Amniotic stem cell (primary cell): ENCODE measurements at places on chromosomes 5 and 9.
A peak's percentile ranks its signal among the peaks of the same experiment; 100 is the strongest.

DNA sequence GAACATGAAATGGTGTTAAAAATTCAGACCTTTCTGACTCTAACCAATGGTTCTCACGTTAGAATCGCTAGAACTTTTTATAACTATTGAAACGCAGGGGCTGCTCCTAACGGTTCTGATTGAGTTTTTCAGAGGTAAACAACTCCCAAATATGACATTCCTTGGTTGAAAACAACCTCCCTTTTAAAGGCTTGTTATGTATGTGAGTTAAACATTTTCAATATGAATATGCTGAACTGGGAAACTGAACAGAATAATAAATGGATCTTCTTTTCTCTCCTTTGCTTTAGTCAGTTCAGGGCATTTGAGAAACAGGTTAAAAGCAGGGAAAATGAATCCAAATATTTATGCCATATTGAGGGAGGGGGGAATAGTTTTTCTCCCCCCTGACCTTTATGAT lies 13.2 kb upstream of the DPYSL3 start:
- DNase-seq = no peak

GRCh38 chr5:129858131-129858675 lies 46.1 kb upstream of the CHSY3 start:
- DNase-seq = no peak

DNA sequence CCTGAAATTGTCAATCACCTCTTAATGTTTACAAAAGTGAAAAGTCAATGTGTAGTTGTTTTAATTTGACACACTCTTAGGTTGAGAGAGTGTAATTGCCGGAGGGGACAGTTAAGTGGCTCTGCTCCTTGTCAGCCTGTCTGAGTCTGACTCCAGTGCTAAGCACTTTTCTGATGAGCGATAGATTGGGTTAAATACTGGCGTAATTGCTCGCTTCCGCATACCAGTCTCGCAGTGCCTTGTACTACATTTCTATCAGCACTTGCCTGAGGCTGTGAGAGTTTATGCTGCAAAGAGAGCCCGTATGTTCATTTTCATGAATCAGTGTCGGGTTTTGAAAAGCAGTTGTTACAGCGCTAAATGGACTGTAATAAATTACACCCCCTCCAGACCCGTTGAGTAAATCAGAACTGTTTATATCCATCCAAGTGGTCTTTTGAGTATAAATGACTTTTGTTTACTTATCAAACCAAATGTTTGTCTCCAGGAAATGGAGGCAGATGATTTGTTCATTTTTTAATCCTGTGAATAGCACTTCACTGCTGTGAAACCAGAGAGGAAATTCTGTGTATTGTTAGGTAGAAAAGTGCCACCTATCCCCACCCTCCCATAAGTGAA lies 41.0 kb upstream of the DMRT3 start:
- no peak for DNase-seq

GRCh38 chr9:35771075-35771433 lies 17.0 kb upstream of the MSMP start:
- no peak for DNase-seq

DNA sequence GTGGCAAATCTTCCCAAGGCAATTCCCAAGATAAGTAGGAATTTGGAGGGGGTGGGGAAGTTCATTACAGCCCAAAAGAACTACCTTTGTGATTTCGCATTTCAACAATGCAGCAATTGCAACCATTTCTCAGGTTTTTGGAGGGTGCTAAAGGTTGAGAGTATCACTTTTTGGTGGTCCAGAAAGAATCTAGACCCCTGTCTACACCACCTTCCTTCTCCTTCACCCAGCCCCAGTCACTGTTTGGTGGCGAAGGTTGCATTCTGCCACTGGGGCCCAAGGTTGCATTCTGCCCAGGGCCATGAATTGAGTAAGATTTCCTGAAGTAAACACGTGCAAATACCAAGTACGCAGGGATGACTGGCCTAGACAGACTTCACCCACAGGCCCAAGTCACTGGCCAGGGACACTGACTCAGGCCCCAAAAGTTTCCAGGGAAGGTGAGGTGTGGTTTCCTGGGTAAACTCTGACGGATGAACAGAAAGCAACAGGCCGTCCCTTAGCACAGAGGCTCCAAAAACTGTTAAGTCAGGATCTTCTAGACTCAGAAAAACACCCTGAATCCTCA lies 5.7 kb downstream of the PDE6A start:
- DNase-seq = peak; percentile 38
